Activated CD4-positive, alpha-beta T cell treated with anti-CD3 and anti-CD28 coated beads for 36 hours (primary cell): ENCODE measurements at places on chromosomes 2 and 18. TPM values are rescaled to one million over a fixed set of nuclear protein-coding genes. Genes with fewer than 3 reads are reported as not detected.

The NEDD4L gene
- total RNA-seq, result 6.8 TPM

DNA sequence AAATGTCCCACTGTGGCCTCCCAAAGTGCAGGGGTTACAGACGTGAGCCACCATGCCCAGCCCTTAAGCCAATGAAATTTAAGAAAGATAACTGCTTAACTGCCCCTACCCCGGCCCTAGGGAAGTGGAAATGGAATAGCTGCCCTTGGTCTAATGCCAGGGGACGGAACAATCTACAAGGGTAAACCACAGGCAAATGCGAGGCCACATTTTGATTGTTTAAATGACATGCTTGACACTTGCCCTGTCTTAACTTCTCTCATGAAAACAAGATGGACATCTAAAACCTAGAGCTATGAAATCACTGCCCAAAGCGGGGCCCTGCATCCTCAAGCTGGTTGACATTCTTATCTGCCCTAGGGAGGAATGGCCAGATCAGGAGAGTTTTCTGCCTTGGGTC is 5.5 kb upstream of the ITSN2 start:
- DNase-seq, result no peak

DNA sequence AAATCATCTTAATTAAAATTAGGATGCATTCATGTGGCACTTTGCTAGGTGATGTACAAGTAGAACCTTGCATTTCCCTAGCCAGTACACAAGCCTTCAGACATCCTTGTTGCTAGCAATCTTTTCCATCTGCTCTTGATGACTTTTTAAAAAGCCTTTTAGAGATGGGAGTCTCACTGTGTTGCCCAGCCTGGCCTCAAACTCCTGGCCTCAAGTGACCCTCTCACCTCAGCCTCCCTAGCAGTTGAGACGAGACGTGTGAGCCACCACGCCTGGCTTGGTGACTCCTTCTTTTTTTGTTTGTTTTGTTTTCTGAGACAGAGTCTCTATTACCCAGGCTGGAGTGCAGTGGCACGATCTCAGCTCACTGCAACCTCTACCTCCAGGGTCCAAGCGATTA is 1.7 kb upstream of the CCDC88A start:
- DNase-seq, result no peak

The MTX2 gene
- total RNA-seq, result 22.6 TPM

DNA sequence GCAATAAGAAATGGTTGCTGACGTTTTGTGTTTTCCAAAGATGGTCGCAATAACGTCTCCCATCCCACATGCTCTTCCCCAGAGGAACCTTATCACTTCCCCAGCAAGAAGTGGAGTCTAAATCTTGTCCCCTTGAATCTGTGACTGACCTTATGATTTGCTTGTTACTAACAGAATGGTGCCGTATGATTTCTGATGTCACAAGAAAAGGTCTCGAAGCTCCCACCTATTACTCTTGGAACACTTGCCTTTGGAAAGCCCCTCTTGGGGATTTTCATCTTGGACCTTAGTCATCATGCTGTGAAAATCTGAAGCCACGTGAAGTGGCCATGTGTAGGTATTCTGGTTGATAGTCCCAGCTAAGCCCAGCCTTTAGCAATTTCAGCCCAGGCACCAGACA is 86.2 kb upstream of the GLS start:
- no peak for DNase-seq

The FAM237A gene
- total RNA-seq, result not detected

- peak; percentile 69 for DNase-seq
These were observed 13.8 kb upstream of the SATB2 start for GRCh38 chr2:199471443-199472057.

DNA sequence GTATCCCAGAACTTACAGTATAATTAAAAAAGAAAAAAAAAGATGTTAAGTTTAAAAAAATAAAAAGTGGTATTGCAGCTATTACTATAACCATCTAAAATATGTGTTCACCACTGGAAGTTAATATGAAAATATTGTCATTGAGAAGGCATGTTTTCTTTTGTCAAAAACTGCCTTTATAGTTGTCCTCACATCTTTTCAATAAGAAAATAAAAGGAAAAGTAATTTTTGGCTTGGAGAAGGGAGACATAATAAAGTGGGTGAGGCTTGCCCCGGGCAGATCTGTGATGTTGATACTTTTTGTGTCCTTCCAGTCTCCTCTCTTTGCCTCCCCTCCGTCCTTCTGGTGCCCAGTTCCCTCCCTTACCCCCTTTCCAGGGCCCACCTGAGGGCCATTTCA is 24.9 kb downstream of the MPP4 start:
- DNase-seq, result no peak

GRCh38 chr18:46622999-46623398 is 34.0 kb downstream of the LOXHD1 start:
- no peak for DNase-seq

DNA sequence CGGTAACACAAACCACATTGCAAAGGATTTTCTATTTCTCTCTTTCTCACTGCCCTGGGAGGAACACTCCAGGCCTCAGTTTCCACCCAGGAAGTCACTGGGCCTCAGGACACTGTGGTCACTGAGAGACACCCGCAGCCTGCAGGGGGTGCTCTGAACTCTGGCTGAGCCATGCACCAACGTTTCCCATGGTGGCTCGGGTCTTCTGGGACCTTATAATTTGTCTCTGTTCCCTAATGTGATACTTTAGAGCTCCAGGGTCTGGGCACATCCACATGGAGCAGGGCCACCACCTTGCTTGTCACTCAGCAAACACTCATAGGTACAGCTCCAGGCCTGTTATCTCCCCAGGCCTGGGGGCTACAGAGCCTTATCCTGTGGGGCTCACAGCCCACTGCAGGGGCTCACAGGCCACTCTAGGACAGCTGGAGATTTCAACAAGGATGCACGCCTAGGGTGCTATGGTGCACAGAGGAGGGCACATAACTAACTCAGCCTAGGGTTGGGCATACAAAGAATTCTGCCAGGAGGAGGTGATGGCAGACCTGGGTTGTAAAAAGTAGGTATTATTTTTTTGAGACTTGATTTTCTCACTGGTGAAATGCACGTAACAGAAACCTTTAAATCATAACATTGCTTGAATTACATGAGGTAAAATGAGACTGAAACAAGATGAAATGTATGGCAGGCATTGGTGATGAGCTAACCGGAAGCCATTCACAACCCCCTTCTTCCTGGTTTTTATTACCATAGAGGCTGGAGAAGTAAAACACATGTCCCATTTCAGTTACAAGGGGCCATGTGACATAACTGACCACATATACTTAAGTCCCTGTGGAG is 3.0 kb upstream of the HS1BP3 start:
- no peak for DNase-seq

DNA sequence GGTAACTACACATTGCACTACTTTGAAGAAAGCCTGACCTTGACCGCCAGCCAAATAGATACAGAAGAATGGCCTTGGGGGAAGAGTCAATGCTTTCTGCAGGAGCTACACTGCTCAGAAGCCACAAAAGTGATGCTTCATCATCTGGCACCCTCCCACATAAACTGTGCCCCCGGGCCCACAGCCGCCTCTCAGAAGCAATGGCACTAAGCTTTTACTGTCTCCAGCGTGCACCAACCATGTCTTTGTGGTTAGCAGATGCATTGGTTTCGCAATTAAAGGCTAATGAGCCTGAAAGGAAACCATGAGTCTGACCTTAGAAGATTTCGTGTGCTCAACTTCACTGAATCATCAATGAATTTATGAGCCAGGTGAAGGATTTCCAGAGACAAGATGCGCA is 209.4 kb upstream of the TRIB2 start:
- DNase-seq, result peak; percentile 88

The TRIM43 gene
- total RNA-seq, result not detected

DNA sequence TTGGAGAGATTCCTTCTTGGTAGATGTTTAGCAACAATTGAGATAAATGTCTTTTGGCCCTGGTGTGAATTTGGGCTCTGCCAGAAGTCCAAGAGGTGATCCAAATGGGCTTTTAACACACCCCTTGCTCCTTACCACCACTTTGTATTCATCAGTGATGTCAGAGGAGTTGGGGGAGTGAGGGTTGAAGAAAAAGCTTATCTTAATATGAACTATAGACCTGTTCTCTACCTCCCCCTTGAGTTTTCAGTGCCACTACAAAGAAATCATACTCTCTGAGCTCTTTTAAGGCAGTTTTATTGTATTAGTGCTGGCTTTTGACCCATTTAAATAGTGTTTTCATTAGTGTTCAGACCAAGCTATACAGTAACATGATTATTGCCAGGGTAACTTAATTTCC is 229.1 kb downstream of the PHLPP1 start:
- no peak for DNase-seq

- DNase-seq, result peak; percentile 74
These were observed 2.6 kb downstream of the TET3 start for GRCh38 chr2:73987109-73987947.

DNA sequence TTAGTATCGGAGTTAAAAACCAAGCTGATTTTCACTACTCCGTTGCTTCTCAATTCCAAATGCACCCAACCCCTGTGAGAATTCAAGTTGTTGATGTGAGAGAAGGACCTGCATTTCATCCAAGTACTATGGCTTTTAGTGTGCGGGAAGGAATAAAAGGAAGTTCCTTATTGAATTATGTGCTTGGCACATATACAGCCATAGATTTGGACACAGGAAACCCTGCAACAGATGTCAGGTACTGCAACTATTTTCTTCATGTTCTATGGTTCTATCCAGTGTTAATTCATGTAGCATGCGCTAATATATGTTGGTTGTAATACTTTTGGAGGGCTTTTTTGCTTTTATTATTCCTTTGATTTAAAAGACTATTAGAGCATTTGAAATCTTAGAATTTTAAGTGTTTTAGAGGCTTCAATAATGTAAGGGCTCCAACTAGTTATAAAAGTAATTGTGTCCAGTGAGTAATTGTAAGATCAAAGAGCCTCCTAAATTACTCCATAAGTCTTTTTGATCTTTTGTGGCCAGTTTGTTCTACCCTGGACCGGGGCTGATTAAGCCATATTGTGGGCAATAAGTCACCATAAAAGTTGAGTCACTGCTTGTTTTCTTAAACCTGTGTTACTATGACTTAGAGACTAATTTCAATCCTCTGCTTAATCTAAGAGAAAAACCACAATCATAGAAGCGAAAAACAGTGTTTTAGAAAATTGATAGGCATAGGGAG is 22.9 kb downstream of the DSG4 start:
- no peak for DNase-seq

GRCh38 chr2:237180987-237181386 is 95.3 kb downstream of the COPS8 start:
- no peak for DNase-seq

DNA sequence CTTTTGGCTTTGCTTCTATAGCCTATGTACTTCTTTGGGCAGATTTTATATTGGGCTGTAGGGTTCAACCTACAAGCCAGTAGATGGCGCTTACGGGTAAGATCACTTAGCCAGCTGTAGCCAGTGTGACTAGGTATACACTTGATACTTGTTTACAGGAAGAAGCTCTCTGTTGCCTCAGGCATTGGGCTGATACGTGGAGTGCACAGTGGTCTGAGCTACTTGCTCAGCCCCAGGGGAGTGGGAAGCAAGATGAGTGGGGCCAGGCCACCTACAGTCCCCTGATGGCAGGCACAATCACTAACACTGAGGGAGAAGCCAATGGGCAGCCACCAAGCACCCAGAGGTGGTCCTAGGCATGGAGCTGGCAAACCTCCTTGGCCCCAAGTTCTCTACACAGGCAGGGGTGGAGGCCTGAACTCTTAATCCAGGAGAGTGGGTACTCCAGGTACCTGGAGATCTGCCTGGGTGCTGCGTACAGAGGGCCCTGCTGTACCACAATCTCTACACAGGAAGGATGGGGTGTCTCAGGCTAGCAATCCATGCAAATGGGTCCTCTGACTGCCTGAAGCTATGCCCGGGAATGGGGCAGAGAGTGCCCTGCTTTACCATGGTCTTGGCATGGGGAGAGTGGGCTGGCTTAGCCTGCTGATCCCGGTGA is 122.2 kb downstream of the NCOA1 start:
- DNase-seq, result peak; percentile 37

The CD8B2 gene
- total RNA-seq, result 0.11 TPM

The CSRNP3 gene
- not detected for total RNA-seq

The PREPL gene
- 38.6 TPM for total RNA-seq

The CPO gene
- not detected for total RNA-seq

- no peak for DNase-seq
These were observed 26.1 kb upstream of the PIEZO2 start for GRCh38 chr18:11175266-11175979.

- no peak for DNase-seq
These were observed 17.0 kb downstream of the GPR35 start for GRCh38 chr2:240642061-240642805.

The MYOM1 gene
- total RNA-seq, result 0.89 TPM

DNA sequence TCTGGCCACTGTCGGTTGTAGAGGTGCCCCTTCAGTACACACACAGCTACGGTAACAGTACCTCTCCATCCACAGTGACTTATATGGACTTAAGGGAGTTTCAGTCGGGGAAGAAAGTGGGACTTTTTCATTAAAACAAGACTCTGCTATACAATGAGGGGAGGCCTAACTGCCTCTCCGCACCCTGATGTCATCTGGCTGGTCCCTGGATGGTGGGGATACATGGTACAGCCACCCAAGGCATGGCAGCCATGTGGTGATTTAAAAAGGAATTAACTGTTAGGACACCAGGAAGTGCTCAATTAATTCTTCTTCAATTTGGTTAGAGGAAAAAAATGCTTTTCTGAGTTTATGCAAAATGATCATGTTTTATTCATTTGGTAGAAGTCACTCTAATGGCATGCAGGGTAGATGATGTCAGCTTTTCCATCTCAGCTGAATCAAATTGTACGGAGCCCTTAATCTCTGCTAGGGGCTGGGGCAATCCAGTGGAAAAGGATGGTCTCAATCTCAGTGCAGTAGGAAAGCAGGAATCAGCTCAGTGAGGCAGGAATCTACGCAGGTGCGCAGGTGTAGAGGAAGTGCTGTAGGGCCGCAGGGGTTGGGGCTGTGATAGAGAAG is 243.9 kb downstream of the PRKCE start:
- DNase-seq, result no peak

DNA sequence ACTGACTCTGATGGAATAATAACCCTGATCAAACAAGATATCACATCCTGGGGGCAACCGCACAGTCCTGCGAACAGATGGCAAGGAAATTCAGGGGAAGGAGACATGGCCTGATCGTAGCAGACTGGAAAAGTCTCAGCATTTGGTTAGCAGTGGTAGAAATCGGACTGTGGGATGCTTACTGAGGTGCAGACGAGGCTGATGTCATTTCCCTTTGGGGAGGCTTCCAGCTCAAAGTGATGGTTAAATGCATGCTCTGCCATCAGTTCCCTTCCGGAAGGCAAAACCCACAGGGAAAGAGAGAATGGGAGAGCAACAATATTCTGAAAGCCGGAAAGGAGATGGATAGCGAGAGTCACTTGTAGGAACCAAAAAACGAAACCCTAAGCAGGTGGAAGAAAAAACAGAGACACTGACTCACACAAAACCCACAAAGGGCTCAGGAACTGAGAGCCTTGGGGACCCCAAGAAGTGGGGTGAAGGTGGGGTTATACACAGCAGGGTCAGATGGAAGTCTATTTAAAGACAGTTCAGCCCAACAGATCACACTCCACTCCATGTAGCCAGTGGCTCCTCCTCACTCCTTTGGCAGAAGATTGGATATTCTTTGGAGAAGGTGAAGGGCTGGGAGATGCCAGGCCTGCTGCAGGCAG is 93.1 kb downstream of the INPP5D start:
- DNase-seq, result no peak
